CD4-positive, alpha-beta T cell treated with Interleukin-10 for 1 hour (primary cell): ENCODE measurements at places on chromosomes 3 and 15.

GRCh38 chr15:98442379-98442833 is 205.9 kb upstream of the IGF1R start:
- peak; percentile 44 for DNase-seq

DNA sequence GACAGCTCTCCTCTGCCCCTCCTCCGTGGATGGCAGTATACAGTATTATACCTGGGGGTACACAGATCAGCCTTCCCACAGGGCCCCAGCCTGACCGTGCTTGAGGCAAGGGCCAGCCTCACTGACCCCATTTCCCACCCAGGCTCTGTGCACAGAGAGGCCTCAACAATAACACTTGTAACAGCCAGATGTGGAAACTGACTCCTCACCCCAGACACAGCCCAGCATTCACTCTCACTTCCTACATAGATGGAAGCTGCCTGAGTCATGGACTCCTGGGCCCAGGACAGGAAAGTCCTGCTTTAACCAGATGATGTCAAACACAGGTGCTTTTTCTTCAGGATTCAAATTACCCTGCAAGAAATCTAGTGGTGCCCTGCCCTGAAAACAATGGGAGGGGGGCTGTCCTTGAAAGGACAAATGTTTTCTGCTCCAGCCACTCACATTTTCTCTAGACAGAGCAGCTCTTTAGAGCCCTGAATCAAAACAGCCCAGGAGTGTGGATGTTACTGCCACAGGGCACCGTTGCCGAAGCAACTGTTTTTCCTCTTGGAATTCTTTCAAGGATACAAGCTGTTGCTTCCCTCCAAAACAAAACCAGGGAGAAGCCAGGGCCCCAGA is 16.4 kb downstream of the CCDC12 start:
- no peak for DNase-seq

DNA sequence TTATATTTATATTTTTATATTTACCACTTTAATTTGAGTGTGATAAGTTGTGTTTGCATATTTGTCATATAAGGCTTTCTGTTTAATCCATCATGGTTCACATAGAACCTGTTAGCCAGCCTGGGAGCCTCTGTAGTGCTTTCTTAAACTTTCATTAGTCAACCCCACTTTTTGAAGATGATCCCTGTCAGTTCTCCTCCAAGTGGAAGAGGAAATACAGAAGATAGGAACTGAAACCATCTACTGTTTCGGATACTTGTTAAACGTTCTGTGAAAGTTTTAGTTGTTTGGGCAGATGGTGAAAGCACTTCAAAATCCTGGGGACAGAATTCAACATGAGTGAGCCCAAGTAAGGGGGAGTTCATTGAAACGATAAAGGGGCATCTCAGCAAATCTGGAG is 4.6 kb upstream of the SAMMSON start:
- no peak for DNase-seq

DNA sequence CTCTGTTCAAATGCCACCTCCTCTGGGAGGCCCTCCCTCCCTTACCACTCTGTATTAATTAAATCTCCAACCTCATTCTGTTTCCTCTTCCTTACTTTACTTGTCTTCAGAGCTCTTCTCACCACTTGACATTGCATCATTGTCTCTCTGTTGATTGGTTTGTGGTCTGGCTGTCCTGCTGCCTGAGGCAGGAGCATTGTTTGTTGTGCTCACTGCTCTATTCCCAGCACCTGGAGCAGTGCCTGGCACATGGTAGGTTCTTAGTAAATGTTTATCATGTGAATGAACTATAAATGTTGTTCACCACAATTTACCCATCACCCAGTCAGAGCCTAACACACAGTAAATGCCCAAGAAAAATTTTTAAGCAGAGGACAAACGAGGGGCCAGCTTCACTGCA is 6.7 kb upstream of the BFSP2 start:
- no peak for DNase-seq

- DNase-seq, result no peak
These were observed 267.7 kb upstream of the LMCD1 start for GRCh38 chr3:8233938-8234337.

DNA sequence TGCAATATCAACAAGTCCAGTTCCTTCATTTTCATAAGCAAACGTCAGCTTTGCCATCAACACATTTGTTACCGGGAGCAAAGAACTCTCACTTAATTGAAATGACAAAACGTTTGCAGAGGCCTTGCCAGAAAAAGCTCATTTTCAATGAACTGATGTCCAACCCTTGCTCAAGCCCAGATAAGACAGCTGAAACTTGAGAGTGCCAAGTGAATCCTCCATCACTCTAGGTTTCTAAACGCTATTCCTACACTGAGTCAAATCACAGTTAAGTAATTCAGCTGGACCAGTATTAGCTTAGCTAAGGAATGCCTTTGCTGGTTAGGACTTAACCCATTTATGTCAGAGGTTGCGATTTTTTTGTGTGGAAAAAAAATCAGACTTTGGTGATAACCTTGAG is 11.5 kb downstream of the CHSY1 start:
- DNase-seq, result no peak

- DNase-seq, result no peak
These were observed 45.7 kb downstream of the RPLP1 start for GRCh38 chr15:69498282-69498681.

DNA sequence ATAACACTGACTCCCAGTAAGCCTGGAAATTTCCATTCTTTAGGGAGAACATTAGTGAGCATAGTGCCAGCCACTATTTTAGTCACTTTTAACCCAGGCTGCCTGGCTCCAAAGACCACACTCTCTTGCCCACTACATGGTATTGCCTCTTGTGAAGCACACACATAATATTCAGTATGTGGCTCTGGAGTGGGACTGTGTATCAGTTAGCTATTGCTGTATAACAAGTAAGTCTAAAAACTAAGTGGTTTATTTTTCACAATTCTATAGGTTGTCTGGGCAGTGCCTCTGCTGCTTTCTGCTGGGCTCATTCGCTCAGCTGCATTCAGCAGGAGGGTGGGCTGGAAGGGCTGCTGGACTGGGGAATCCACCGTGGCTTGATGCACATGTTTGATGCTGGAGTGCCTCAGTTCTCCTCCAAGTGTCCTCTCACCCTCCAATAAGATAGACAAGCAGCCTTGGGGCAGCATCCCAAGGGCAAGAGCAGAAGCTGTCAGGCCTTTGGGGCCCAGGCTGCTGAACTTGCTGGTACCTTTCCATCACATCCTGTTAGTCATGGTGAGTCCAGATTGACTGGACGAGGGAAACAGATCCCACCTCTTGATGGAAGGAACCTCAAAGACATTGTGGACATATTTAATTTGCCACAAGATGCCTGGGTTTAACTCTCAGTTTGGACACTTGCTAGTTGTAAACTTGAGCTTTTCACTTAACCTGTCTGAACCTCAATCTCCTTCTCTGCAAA is 66.6 kb upstream of the TLE3 start:
- no peak for DNase-seq

DNA sequence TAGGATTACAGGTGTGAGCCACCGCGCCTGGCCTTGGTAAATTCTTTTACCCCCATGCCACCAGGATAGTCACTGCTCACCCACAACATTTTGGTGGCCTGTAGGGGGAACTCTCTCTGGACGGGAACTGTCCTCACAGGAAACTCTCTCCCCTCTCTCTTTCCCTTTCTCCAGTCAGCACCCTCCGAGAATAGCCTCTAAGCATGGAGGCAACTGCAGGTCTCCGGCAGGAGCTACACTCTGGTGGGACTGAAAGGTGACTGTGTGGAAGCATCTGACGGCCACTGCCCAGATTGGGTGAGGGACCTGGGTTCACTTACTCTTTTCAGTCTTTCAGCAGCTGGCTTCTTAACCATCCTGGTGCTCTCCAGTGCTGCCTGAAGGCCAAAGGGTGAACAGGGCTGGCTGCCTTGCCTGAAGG is 21.3 kb downstream of the TRANK1 start:
- no peak for DNase-seq

DNA sequence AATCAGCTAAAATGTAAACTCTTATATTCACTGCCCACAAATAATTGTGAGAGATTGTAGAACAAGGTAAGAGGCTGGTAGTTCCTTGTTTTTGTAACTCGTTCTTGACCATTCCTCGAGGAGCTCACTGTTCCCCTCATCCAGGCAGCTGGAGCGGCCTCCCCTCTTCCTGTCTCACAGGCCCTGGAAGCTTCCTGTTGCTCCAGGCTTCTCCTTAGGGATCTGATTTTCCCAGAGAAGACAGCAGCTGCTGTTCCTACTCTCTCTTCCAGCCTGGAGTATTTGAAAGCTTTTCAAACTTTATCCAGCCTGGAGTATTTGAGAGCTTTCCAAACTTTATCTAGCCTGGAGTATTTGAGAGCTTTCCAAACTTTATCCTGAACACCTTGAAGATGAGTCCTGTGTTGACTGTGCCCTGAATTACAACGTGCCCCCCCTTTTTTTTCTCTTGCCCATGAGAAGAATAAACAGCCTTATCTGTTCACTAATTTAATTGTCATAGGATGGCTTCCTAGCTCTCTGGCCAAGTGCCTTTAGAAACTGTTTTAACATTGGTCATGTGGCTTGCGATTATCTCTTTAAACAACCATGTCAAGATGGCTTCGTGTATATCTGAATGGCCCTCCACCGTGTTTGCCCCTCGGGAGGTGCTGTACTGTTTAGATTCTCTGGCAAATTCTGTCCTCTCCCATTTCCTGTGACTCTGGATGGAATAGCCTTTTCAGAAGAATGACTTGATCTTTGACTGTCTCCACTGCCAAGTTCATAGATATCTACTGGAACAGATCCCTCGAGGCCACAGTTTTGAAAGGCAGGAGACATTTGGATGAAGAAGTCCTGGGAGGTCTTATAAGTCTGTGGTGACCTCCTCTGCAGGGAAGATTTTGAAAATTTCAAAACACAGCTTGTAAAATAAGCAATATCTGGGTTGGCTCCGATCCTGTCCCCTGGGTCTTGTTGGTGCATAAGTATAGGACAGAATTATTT is 4.8 kb downstream of the ADAMTSL3 start:
- DNase-seq, result no peak

DNA sequence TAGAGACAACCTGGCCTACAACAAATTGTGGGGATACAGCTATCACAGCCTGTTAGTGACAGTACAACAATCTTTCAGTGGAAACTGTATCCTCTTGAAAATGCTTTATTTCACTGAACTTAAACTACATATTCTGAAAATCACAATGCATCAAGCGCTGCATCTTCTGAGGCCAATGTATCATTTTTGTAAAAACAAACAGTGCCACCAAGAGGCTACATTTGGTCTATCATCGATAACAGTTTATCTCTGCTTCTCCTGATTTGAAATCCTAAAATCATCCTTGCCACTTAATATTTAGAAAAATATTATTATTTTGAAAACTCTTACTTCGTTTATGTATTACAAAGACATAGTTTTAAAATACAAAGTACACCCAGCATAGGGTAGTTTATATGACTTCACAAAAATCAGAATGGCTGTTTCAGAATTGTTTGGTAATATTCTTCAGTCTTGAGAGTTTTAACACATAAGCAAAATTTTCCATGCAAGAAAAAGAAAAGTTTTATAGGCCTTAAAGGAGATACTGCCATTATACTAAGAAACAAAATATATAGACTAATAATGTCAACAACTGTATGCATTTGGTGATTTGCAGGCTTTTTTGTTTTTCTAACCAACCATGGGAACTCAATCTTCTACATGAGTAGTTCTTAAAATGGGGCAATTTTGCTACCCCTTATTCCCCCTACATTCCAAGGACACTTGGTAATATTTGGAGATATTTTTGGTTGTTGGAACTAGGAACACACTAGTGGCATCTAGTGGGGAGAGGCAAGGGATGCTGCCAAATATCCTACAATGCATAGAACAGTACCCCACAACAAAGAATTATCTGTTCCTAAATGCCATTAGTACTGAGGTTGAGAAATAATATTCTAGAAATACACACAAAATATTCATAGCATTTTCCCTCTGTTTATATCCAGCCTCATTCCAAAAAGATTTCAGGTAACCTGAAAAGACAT is 42.3 kb downstream of the WDR72 start:
- DNase-seq, result no peak

DNA sequence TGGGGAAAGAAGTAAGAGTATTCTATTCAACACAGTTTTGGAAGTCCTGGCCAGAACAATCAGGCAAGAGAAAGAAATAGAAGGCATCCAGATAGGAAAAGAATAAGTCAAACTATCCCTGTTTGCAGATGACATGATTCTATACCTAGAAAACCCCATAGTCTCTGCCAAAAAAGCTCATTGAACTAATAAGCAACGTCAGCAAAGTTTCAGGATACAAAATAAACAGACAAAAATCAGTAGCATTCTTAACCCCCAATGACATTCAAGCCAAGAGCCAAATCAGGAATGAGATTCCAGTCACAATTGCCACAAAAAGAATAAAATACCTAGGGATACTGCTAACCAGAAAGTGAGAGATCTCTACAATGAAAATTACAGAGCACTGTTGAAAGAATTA is 99.4 kb upstream of the MITF start:
- DNase-seq, result no peak

- DNase-seq, result no peak
These were observed 51.9 kb upstream of the UBE2Q2 start for GRCh38 chr15:75791337-75791713.

DNA sequence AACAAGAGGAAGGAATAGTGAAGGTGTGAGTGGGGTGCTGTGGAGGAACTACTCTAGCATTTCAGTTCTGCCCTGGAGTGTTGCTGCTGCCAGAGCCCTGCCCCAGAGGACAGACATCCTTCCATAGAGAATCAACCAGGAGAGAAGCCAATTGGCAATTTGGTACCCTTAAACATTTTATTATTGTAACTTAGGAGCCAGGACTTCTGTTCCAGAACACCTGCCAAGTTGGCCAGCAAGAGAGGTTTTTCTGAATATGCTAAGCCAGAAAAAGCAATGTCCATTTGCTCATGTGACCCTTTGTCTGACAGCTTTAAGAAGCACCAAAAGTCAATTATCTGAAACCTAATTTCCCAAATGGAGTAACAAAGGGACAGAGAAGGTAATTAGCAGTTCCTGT is 264.9 kb downstream of the MEX3B start:
- DNase-seq, result no peak

- DNase-seq, result no peak
These were observed 35.5 kb downstream of the BNC1 start for GRCh38 chr15:83249030-83249343.

DNA sequence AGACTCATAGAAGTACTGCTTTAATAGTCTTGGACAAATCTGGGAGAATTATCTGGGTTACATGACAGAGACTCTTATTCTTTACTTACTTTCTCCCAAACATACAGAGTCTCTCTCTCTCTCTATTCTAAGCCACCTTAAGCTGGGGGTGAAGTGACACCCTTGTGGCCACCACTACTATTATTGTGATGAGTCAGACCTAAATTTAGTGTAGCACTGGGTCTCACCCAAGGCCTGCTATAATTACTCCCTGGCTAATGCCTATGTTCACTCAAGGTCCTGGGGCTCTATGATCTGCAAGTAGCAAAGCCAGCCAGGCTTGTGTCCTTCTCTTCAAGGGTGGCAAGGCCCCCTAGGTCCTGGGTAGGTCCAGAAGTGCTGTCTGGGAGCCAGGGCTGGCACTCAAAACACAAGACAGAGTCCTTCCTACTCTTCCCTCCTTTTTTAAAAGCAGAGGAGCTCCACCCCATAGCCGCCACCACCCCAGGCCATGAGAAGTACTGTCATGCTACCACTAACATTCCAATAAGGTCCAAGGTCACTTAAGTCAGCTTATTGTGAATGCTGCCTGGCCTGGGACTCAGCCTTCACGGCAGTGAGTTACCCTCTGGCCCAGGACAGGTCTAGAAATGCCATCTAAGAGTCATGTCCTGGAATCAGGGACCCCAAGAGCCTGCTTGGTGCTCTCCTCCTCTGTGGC is 183.6 kb downstream of the POLQ start:
- DNase-seq, result no peak

GRCh38 chr3:129623447-129624118 is 17.1 kb upstream of the PLXND1 start:
- no peak for DNase-seq

- no peak for DNase-seq
These were observed 27.0 kb downstream of the PTH1R start for GRCh38 chr3:46904303-46905212.

GRCh38 chr3:55337641-55338180 is 149.4 kb downstream of the WNT5A start:
- no peak for DNase-seq
